Glomerular endothelial cell (primary cell): ENCODE measurements at places on chromosomes 13 and 19. TPM values are rescaled to one million over a fixed set of nuclear protein-coding genes. Genes with fewer than 3 reads are reported as not detected.

SMG9 gene
- total RNA-seq = 21.3 and 24.5 TPM in 2 replicates

WDR88 gene
- not detected in 2 replicates for total RNA-seq

FCAR gene
- total RNA-seq = 1.1 TPM in 1 of 2 replicates, not detected in the other

TMEM38A gene
- 0.34 and 1.2 TPM in 2 replicates for total RNA-seq

SYCN gene
- not detected in 2 replicates for total RNA-seq

OR1I1 gene
- total RNA-seq = not detected in 2 replicates

GJB2 gene
- 1.0 TPM in 1 of 2 replicates, not detected in the other for total RNA-seq

PCDH20 gene
- total RNA-seq = 0.10 TPM in 1 of 2 replicates, not detected in the other

YJEFN3 gene
- 0.53 TPM in 1 of 2 replicates, not detected in the other for total RNA-seq

PPP1R15A gene
- 74.2 and 82.8 TPM in 2 replicates for total RNA-seq

CLEC17A gene
- total RNA-seq = not detected in 2 replicates

CDX2 gene
- total RNA-seq = not detected in 2 replicates

CFAP97D2 gene
- total RNA-seq = not detected in 2 replicates

CEACAM1 gene
- total RNA-seq = 38.8 and 41.5 TPM in 2 replicates
